Activated CD4-positive, alpha-beta T cell treated with anti-CD3 and anti-CD28 coated beads, Interleukin-2, amount 50 U/mL, for 4 hours (primary cell): ENCODE measurements at places on chromosomes 7 and 10.

- no peak for DNase-seq
Measured at GRCh38 chr7:141557360-141557759, 6.2 kb downstream of the AGK start.

DNA sequence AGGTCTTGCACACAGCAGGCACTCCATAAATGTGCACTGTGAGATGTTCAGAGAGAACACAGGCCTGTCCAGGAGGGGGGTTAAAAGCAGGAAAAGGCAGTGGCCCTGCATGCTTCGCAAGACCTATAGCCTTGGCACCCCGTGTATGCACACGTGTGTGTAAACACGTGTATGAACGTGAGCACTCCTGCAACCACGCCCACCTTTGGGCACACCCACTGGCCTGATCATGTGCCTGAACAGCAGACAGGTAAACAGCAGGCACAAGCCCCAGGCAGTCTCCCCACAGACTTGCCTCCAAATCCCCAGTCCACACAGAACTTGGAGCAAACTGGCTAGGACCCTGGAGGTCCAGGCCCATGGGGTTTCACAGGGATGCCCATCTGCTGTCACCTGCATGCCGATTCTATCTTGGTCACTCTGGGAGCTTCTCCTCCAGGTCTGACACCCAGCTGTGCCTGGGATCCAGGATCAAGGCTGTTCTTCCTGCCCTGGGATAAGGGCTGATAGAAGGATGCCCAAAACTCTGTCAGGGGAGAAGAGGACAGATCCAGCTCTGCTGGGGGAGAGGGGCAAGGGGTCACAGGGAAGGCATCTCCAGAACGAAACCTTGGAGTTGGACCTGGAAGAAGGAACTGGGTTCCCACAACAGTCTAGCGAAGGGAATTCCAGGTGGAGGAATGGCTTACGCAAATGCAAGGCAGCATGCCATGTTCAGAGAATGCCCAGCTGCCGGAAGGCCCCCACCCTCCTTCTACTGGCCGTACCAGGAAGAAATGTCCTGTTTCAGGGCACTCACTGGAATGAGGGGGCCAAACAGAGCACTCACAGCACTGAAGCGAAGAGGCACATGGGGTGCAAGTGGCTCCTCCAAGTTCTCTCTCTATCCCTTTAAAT, 14.3 kb upstream of the ZMIZ1 start:
- no peak for DNase-seq

GRCh38 chr10:5252177-5253037, 55.8 kb downstream of the AKR1C4 start:
- no peak for DNase-seq

GRCh38 chr7:130822642-130823041, 88.6 kb upstream of the KLF14 start:
- no peak for DNase-seq

- no peak for DNase-seq
Measured at GRCh38 chr10:50578949-50579348, 44.8 kb downstream of the SGMS1 start.

DNA sequence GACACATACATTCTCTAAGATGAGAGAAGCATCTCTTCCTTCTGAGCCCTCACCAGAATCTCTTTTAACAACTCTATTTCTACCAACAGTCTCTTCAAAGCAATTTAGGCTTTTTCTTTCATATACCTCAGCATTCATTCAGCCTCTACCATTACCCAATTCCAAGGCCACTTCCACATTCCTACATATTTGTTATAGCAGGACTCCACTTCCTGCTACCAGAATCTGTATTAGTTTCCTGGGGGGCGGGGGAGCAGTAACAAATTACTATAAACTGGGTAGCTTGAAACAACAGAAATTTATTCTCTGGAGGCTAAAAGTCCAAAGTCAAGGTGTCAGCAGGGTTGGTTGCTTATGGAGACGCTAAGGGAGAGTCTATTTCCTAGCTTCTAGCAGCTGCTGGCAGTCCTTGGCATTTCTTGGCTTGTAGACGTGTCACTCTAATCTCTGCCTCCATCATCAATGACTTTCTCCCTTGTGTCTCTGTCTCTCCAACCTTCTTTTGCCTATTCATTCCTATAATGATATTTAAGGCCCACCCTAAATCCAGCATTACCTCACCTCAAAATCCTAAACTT, 7.4 kb downstream of the PRPS1L1 start:
- DNase-seq: no peak

DNA sequence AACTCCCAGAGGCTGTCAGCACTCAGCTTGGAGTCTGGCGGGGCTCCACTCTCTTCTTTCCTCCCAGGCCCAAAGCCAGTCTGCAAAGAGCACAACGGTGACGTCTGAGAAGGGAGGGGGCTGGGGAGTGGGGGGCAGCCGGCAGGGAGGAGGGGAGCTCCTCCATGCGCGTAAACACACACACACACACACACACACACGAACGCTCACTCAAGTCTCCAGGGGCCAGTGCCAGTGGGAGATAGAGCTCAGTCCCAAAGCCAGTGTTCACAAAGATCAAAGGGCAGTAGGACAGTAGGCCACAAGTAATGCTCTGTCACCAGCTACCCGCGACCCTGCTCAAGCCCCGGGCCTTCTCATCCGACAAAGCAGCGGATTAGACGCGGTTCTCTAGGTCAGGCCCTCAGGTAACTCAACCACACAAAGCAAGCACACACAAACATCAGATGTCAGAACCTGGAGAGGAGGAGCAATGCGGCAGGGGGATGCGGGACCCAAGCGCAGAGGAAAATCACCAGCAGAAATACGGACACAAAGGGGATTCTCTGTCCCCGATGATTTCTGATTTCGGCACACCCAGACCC, 19.9 kb downstream of the TCAF1 start:
- DNase-seq: no peak

DNA sequence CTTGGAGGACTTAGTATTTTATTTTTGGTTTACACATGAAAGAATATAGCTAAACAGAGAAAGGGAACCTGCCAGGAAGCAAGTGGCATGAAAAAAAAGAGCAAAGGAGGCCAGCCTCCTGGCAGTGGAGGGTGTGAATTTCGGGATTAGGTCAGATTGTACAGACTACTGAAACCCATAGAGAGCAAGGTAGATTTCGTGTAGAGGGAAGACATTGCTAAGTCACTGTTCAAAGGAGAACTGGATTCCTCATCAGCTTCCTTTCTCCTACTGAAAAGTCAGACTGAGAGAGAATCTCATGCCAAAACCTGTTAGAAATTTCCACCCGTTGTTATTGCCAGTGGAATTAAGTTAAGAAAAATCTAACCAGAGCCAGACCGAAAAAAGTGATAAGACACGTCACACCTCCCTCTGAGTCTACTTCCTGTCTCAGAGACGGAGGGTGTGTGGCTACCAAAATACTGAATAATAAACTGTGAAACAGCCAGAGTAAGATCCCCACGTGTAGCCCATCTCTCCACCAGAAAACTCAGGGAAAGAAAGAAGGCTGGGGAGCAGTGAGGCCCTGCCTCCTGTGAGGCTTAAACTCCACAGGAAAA, 118.8 kb downstream of the SKIDA1 start:
- no peak for DNase-seq

GRCh38 chr7:4006687-4007086, 675.4 kb upstream of the FOXK1 start:
- DNase-seq: no peak

GRCh38 chr10:52249850-52250395, 64.2 kb upstream of the DKK1 start:
- DNase-seq: no peak

- DNase-seq: no peak
Measured at GRCh38 chr7:130352194-130353074, 7.8 kb downstream of the CPA5 start.

DNA sequence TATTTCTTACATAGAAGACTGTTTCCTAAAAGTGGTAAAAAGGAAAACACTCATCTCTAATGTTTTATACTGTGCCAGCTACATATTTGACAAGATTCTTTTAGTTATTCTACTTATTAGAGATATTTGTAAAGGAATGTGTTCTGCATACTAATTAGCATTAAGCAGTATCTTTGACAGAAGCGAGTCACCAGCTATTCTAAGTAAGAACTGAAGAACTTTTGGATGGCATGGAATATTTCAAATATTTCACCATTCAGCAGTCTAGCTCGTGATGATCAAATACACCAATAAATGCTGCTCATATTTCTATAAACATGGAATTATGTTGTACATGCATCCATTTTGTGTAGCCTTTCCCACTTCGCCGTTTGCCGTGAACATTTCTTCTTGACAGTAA, 241.6 kb upstream of the TCF7L2 start:
- no peak for DNase-seq

GRCh38 chr10:102504179-102504975, 605 bp downstream of the SUFU start:
- DNase-seq: peak; percentile 17

DNA sequence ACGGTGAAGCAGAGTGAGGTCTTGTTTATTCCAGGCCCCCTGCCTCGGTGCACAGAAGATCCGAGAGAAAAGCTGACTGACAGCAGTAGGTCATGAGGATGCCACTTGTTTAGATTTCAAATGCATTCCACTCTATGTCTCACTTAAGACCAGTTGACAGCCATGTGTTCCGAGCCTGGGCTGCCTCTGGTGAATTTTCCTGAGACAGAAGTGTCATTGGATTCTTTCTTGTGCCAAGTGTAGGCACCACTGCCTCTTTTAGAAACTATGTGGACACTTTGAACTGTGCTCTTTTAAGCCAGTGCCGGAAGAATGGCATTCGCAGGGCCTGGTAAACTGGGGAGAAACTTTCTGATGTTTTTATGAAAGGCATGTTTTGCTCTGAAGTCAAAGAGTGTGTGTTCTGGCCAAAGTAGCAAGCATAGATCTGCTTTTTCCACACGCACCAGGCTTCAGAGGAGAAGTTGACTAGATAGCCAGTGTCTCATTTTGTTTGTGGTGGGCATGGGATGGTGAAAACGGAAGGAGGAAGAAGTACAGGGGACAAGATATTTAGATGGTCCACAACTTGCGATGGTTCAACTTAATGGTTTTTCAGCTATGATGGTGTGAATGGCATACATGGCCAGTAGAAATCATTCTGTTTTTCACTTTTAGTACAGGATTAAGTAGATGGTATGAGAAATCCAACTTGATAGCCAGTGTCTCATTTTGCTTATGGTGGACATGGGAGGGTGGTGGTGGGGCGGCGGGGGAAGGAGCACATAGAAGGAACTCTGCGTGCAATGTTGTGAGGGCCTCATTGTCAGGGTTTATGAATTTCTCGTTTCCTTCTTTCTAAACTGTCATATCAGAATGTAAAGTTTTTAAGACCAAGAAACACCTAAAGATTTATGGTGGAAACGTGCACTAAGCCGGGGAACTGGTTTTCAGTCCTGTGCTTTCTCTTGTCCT, 41.5 kb downstream of the CYP17A1 start:
- no peak for DNase-seq

GRCh38 chr10:43141421-43141820, 3.2 kb downstream of the CSGALNACT2 start:
- no peak for DNase-seq

- peak; percentile 70 for DNase-seq
Measured at GRCh38 chr10:101041252-101041761, 10.3 kb downstream of the SFXN3 start.

GRCh38 chr10:67794909-67795460, 43.0 kb downstream of the DNAJC12 start:
- DNase-seq: no peak

- no peak for DNase-seq
Measured at GRCh38 chr10:119478811-119479341, 63.6 kb downstream of the RGS10 start.

DNA sequence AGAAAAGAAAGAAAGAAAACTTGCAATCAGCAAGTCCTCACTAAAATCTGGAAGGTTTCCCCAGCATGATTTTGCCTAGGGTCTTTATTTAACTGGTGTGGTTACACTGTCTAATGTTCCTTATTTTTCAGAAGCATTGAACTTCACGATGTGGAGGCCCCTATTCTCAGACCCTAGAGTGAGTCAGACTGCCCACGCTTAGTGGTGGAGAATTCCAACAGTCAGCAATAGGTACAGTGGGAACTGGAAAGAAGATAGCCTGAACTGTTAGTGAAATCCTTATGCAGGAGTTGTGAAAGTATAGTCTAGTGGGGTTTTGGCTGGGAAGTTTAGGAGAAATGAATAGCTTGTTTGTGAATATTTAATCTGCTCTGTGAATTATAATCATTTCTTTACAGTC, 115.0 kb downstream of the FZD1 start:
- no peak for DNase-seq

- no peak for DNase-seq
Measured at GRCh38 chr7:151398446-151399304, 11.2 kb downstream of the WDR86 start.

- DNase-seq: no peak
Measured at GRCh38 chr7:50554431-50555322, 10.5 kb downstream of the DDC start.

GRCh38 chr10:132360766-132361447, 28.9 kb downstream of the LRRC27 start:
- no peak for DNase-seq

GRCh38 chr10:129580901-129581300, 113.9 kb downstream of the MGMT start:
- no peak for DNase-seq

DNA sequence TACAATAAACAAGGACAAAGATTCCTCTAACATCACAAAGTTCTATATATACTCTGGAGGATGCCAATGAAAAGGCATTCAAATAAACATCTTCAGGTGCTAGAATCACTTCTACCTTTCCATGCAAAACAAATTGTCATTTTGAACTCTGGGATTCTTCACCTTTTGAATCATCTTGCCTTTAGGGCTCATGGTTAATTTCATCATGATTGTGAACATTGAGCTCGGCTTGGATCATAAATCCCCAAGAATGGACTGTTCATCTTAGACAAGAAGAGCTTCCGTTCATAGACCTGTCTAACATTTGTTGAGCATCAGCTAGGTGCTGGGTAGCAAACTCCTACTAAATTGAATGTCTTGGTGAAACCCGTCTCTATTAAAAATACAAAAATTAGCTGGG, 212.2 kb downstream of the TNS3 start:
- no peak for DNase-seq

GRCh38 chr7:6367701-6368211, 80.0 kb downstream of the DAGLB start:
- DNase-seq: no peak

DNA sequence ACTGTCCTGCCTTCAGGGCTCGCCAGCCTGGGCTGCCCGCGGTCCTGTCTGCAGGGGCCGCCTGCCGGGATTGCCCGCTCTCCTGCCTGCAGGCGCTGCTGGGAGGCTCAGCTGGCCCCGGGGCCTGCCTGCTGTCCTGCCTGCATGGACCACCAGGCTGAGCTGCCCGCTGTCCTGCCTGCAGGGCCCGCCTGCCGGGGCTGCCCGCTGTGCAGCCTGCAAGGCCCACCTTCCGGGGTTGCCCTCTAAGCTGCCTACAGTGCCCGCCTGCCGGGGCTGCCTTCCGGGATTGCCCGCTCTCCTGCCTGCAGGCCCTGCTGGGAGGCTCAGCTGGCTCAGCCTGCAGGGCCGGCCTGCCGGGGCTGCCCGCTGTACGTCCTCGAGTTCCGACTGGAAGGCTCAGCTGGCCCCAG, 164.4 kb downstream of the GLRX3 start:
- peak; percentile 13 for DNase-seq

DNA sequence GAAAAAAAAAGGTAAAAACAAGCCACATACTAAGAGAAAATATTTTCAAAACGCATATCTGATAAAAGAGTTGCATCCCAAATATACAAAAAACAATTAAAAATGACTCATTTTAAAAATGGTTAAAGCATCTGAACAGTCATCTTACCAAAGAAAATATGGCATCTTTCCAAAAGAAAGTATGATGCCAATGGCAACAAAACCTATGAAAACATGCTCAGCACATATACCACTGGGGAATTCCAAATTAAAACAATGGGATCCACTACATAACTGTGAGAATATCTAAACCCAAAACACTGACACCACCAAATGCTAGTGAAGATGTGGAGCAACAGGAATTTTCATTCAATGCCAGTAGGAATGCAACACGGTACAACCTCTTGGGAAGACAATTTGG, 39.3 kb downstream of the VSTM2A start:
- DNase-seq: no peak
